ENCODE measurements at places on chromosomes 12 and 14.

GRCh38 chr12:113104953-113105510 lies 30.5 kb downstream of the RASAL1 start:
- no peak for DNase-seq

DNA sequence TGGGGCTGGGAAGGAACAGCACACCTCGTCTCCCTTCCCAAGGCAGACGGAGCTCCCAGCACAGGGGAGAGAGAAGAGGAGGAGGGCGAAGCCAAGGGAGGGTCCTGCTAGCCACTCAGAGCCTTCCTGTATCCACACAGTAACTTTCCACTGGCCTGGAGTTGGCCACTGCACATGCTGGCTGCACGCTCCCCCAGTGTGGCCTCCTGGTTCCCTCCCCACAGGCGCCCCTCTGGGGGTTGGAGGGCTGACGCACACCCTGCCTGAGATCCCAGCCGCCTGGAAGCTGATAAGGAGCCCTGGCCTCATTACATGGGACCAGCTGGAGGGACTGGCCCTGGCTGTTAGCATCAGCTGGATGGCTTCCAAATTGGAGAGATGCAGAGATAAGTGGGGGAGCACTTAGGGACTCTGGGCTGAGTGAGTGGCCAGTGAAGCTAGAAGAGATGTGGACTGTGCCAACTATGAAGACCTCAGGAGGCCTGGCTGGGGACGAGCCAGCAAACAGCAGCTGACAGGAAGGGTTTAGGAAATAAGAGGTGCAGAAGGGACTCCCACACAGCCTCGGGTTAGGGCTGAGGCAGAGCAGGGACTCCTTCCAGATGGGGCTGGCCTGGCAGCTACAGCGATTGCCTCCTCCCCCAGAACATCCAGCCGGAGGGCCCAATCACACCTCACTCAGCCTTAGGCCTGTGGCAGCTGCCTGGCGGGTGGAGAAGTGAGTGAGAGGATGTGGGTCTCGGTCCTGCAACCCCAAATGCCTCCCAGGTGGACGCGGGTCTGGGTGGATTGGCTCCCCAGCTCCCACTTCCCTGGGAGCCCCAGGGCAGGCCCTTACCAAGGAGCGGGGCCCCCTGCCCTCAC lies 26.3 kb upstream of the BCDIN3D start:
- DNase-seq: no peak

- DNase-seq: no peak
Observed at GRCh38 chr14:71372411-71372838, 465.2 kb downstream of the PCNX1 start.

- DNase-seq: no peak
Observed at GRCh38 chr12:124497039-124497438, 70.4 kb downstream of the NCOR2 start.

DNA sequence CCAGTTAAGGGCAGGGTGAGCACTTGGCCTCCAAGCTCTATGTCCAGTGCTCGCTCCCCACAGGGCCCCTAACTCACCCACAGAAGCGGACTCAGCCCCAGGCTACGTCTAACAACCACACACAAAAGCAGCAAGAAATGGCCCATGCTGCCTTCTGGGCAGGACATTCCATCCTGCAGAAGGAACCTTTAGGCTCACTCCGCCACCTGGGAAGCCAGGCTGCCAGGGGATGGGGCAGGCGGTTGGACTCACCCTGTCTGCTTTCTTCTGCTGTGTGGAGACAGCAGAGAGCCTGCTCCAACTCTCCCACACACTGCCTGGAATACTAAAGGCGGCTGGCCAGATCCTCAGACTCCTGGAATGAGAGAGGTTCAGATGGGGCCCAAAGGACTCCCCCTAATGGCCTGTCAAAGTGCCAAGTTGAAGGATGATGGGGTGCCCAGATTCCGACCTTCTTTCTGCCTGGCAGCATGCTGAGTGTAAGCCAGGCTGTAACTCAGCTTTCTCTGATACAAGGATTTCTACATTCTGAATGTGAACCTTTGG lies 27.7 kb upstream of the BLTP3B start:
- DNase-seq: no peak

- no peak for DNase-seq
Observed at GRCh38 chr14:80867091-80867490, 74.4 kb downstream of the CEP128 start.

DNA sequence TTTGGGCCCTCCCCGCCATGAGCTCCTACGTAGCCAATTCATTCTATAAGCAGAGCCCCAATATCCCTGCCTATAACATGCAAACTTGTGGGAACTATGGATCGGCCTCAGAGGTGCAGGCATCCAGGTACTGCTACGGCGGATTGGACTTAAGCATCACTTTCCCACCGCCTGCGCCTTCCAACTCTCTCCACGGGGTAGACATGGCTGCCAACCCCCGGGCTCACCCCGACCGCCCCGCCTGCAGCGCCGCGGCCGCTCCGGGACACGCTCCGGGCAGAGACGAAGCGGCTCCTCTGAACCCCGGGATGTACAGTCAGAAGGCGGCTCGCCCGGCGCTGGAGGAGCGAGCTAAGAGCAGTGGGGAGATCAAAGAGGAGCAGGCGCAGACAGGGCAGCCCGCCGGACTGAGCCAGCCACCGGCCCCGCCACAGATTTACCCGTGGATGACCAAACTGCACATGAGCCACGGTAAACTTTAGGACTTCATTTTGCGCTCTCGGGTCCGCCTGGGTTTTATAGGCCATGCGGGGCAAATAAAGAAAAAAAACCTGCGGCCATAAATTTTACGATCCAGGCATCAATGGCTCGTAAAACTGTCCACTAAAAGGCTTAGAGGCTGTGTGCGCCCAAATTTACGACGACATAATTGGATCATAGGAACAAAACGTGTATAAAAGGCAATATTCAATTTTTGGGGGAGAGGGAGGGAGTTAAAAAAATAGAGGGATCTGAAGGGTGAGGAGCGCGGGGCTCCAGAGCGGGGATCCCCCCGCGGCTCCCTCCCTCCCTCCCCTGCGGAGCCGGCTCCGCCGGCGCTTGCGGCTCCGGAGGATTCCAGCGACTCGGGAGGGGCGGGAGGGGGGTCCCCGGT lies 493 bp downstream of the HOXC5 start:
- DNase-seq: no peak

GRCh38 chr12:118020036-118020435 lies 3.5 kb downstream of the RFC5 start:
- no peak for DNase-seq

DNA sequence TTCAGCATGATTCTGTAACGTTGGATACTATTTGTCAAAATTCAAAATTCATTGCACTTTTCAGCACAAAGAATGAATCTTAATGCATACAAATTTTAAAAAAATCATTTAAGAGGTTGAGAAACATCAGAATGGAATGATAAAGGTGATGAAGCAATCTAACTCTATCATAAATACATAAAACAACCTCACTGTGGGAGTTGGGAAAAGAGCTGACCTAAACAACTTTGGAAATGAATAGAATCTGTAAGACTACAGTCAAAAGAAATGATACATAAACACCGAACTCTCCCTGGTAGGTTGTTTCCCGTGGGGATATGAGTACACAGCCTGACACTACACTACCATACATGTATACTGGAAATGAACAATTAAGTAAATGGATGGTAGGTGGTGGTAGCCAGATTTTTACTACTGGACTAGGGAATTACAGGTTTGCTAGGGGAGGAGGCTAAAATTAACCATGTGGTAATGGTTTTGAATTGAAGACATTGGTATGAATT lies 64.9 kb upstream of the PARP11 start:
- DNase-seq: no peak

DNA sequence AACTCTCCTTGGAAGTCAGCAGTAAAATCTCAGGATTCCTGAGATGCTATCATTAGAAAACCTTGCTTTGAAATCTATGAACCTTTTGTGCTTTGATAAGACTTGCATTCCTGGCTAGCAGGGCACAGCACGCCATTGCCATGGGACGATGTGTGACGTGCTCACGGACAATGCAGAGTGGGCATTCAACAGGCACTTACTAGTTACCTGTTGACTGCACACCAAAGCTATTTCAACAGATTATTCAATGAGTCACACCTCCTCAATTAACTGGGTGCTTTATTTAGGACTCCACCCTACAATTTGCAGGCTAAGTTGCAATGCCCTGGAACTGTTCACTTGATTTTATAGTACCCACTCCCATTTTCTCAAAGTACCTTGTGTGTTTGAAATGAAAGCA lies 11.3 kb downstream of the NOS1 start:
- DNase-seq: no peak

DNA sequence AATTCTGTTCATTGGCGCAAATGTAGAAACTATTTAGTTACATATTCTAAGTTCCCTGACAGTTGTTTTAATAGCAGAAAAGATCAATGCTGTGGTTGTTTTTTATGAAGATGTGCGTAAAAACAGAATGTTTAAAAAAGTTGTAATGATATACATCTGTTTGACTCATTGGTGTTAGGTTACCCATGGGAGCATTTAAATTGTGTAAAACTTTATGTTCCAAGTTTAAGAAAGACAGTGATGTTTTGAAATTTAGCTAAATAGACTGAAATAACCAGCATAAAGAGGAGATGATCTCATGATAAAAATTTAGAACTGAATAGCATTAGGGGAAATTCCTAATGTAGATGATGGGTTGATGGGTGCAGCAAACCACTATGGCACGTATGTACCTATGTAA lies 3.6 kb downstream of the PELI2 start:
- DNase-seq: no peak

DNA sequence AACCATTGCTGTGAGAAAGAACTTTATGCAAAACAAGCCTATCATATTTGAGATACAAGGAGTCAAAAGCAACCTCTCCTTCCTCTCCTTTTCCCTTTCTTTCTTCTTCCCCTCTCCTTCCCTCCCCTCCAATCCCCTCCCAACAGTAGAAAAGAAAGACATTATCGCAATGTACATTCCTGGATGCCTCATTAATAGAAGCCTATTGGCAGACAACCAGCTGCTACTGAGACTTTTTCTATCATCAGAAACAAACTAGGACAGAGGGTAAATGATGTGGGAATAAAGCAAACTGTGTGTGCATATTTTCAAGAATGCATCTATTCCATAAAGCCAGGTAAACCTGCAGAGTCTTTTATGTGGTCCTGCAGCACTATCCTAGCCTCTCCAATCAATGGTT lies 237.2 kb downstream of the ITPR2 start:
- no peak for DNase-seq

DNA sequence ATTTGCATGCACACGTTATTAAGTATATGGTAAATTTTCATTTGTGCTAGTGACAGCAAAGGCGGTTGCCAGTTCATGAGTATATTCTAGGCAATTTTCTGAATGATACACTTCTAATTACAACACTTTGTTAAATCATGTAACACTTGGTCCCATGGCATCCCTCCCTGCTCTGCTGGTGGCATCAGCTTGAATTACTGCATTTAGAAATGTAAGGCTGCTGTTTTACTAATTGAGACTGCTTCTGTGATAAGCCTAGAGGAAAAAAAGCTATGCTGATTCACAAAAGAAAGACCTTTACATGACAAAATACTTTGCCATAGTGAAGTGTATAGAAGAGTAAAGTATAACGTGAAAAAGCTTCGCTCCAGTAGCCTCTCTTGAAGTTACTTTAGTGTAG lies 636.1 kb downstream of the KCNH5 start:
- DNase-seq: no peak

- DNase-seq: no peak
Observed at GRCh38 chr12:109357032-109357431, 9.3 kb downstream of the MYO1H start.

DNA sequence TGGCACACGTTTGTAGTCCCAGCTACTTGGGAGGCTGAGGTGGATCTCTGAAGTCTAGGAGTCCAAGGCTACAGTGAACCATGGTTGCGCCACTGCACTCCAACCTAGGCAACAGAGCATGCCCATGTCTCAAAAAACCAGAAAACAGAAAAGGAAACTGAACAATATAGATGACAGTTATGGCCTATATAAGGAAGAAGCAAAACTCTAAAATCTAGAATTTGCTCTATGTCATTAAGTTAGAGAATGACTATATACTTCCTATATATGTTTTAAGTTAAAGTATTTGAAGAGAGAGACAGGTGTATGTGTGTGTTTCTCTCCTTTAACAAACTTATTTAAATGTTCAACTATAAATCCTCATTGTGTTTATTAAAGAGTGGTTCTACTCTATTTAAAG lies 65.8 kb downstream of the MNAT1 start:
- no peak for DNase-seq

- no peak for DNase-seq
Observed at GRCh38 chr14:63893701-63894458, 41.1 kb downstream of the SYNE2 start.

- no peak for DNase-seq
Observed at GRCh38 chr12:24852420-24852819, 96.5 kb downstream of the BCAT1 start.

GRCh38 chr14:54474232-54474793 lies 14.5 kb downstream of the GMFB start:
- DNase-seq: no peak

DNA sequence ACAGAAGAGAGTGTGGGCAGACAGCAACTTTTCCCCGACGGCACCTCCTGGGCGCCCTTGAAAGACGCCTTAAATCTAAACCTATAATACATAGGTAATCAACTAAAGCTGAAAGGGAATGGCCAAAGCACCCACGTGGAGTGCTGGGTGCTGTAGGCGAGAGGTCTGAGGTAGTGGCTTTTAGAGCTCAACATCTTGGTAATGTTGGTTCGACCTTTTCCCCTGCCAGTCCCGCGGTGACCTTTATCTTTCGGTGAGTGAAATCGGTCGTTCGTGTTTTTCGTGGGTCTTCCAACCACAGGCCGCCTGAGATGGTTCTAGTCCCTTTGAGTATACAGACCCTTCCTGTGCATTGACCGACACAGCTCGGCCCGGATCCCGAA lies 9.1 kb downstream of the OR6S1 start:
- DNase-seq: no peak

- DNase-seq: no peak
Observed at GRCh38 chr12:62098132-62098531, 162.1 kb upstream of the USP15 start.

DNA sequence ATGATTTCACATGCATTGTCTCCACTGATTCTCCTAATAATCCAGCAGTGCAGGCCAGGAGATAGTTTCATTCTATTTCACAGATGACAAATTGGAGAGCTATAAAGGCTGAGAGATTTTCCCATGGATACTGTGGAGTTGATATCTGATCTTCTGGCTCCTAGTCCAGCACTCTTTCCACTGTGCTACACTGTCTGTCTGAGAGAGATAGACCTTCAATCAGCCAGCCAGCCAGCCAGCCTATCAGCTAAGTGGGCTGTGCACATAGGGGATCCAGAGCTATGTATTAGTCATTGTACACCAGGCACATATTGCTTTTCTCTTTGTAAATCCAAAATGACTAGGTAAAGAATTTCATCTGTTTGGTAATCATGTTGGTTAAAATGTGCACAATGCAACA lies 91.8 kb upstream of the ATP2B1 start:
- DNase-seq: no peak

- no peak for DNase-seq
Observed at GRCh38 chr14:72416892-72417291, 477.0 kb downstream of the DPF3 start.
